ENCODE measurements at places on chromosomes 2 and 18. TPM values are rescaled to one million over a fixed set of nuclear protein-coding genes. Genes with fewer than 3 reads are reported as not detected.

The HMSD gene
- total RNA-seq = not detected

DNA sequence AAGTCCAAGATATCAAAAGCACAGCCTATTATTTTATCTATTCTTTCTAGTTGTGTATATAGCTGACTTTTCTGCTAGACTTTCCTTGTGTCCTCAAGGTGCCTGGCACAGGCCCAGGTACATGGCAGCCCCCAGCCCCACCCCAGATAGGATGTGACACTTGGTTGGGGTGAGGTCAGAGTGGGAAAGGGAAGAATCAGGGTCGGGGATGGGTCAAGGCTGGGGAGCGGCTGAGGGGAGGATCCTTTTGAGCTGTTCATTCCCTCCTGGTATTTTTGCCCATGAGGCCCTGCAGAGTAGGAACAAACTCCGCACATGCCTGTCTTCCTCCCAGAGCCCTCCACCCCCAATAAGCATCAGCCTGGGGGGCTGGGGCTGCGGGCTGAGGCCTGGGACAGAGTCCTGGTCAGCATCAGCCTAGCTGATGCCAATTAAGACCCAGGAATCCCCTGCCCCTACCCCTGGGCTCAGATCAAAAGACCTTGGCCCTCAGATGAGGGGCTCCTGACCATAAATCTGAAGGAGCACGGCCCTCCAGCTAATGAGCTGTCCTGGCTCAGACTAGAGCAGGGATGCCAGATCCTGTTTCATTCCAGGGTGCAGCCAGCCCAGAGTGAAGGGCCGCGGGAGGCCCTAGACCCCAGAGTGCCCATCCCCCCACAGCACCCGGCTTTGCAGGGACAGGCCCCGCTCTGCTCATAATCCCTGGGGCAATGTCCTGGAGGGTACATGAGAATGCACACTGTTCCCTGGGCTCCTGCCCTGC lies 85.3 kb downstream of the SDC1 start:
- no peak for DNase-seq
- no peak overlapping the region for H3K27ac ChIP-seq
- H3K27me3 ChIP-seq = no peaks in the 10 kb centered on the region
- H3K4me1 ChIP-seq = peaks cover 21% of the 10 kb centered on the region
- no peak overlapping the region for H3K4me3 ChIP-seq
- no peaks in the 10 kb centered on the region for H3K36me3 ChIP-seq

- H3K27me3 ChIP-seq = no peaks in the 10 kb centered on the region
- H3K4me1 ChIP-seq = no peaks in the 10 kb centered on the region
- H3K36me3 ChIP-seq = no peaks in the 10 kb centered on the region
Measured at GRCh38 chr18:79903071-79903635, 48.3 kb downstream of the SLC66A2 start.

The PSTPIP2 gene
- 2.8 TPM for total RNA-seq

The CCDC178 gene
- total RNA-seq = not detected

DNA sequence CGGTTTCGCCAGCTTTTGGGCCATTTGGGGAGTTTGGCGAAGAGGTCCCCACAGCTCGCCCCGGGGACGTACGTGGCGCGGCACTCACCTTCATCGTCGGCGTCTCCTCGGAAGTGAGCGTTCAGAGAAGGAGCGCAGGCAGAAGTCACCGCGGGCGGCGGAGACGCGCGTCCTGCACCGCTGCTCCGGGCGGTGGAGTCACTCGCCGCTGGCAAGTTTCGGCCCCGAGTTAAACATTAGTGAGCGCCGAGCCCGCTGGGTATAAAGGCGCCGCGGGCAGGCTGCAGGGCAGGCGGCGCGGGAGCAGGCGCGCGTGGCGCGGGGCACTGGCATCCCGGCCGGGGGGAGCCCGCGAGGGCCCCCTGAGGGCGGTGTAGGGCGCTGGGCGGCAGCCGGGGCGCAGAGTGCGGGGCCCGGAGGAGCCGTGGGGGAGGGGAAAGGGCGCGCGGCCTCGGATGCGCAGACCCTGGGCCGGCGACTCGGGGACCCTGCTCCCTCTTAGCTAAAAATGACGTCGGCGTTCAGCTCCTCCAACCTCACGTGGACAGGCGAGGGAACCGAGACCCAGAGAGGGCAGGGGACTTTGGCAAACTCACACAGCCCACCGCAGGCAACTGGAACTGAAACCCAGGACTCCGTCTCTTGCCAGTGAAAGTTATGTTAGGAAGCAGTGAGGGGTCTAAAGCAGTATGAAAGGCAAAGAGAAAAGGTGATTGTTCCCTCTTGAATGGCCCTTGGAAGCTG lies at the start of gene DPP4:
DPP4 (minus strand) TSS at position 328 of the 744 bp plus-strand sequence; CDS start at position 94, 234 bp downstream.
- H3K4me3 ChIP-seq = peak within 1 kb of the TSS; percentile 80
- H3K27me3 ChIP-seq = no peaks in the 10 kb centered on the region
- H3K27ac ChIP-seq = peak within 1 kb of the TSS; percentile 65
- peak; percentile 84 for DNase-seq

DNA sequence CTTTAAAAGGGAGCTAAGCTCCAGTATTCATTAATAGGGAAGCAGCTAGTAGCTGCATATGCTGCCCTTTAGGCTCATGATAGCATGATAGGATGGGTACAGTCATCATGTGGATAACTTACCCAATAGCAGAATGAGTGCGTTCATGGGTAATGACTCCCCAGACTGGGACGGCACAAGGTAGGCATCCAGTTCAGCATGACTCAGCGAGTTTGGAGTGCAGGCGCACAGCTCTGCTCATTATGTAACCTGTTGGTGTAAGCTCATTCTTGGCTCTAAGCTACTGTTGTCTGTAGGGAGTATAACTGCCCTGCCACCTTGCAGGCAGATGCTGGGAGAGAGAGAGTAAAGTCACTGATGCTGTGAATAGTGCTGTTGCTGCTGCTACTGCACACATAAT lies 209.2 kb upstream of the SYT4 start:
- no peaks in the 10 kb centered on the region for H3K36me3 ChIP-seq
- H3K4me3 ChIP-seq = no peak overlapping the region
- no peaks in the 10 kb centered on the region for H3K27me3 ChIP-seq
- peak; percentile 1 for DNase-seq
- no peak overlapping the region for H3K27ac ChIP-seq

DNA sequence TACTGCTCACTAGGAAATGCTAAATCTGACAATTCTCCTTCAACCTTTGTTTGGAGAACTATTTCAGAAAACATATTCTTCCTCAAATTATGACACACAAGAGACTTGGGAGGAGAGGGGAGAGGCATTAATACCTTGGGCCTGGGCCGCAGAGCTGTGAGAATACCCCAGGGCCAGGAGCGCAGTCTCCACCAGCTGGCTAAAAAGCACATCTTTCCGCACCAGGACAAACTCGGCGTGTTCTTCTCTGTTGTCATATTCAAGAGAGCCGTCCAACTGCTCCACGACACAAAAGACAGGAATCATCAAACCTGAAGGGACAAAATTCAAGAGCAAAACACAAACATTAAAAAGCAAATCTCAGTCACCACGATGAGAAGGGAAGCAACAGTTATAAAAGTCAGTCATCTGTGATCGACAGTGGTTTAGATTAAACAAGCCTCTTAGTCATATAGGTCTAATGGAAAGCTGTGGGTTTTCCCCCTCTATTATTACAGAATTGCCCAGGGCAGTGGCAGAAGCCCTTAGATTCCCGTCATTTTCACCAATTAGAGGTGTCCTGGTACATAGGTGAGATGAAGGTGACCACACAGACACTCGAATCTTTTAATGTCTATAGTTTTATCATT lies 24.4 kb downstream of the SATB2 start:
- no peaks in the 10 kb centered on the region for H3K4me1 ChIP-seq
- no peak overlapping the region for H3K4me3 ChIP-seq
- no peaks in the 10 kb centered on the region for H3K27me3 ChIP-seq
- DNase-seq = no peak
- no peak overlapping the region for H3K27ac ChIP-seq
- H3K36me3 ChIP-seq = peaks cover 36% of the 10 kb centered on the region

DNA sequence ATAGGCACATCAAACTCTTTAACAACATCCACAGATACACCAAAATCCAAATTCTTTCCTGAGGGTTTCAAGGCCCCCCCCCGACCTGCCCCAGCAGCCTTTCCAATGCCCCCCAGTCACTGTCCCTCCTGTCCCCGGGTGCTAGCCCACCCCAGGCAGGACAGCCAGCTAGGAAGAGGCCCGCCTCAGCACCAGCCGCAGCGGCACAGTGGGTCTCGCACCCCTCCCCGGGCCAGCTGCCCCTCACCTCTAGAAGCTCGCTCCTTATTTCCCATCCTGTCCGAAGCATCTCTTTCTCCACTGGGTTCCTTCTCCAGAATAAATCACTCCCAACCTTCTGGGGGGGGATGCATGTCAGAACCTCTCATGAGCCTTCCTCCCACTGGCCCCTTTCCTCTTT lies 69.4 kb downstream of the FBXO15 start:
- H3K27me3 ChIP-seq = peaks cover 14% of the 10 kb centered on the region
- no peak overlapping the region for H3K4me3 ChIP-seq
- H3K4me1 ChIP-seq = no peaks in the 10 kb centered on the region
- DNase-seq = no peak
- no peak overlapping the region for H3K27ac ChIP-seq
